Activated CD8-positive, alpha-beta memory T cell treated with anti-CD3 and anti-CD28 coated beads for 1 hour (primary cell): ENCODE measurements at places on chromosomes 4 and X.

DNA sequence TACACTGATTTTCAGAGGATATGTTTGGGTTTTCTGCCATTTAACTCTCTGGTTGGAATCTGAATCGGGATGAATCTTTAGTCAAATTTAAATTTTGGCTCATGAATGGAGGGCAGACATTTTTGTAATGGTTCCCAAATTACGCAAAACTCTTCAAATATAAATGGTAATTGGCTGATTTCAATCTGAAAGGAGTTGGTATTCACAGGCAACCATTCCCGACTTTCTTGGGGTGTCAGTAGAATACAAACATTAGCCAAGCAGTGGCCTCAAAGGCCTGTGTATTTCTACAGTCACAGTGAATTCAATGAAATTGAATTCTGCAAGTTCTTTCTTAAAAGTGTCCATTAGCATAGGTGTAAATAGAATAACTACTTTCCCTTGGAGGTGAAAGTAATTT, 668.8 kb upstream of the PRKX start:
- DNase-seq = no peak

DNA sequence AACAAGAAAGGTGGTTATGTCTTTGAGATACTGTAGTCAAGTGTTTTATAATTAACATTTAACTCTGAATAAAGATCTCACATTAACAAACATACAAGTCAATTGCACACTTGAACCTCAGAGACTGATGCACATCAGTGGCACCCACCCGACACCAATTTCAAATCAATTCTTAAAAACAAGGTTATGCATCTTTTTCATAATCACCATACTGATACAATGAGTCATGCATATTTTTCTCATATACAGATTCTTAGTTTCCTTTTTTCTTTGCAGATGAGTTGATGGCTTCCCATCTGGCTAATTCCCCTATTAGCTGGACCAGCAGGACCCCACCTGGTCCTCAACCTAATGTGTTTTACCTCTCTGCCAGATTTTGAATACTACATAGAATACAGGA, 136.2 kb upstream of the RPL34 start:
- no peak for DNase-seq

GRCh38 chrX:39678914-39679313, 418.8 kb downstream of the BCOR start:
- DNase-seq = no peak

- DNase-seq = no peak
These were observed 62.9 kb downstream of the LRP2BP start for GRCh38 chr4:185332575-185333464.

GRCh38 chrX:93591398-93591797, 82.0 kb downstream of the NAP1L3 start:
- DNase-seq = no peak

GRCh38 chrX:96433409-96434077, 251.1 kb upstream of the DIAPH2 start:
- DNase-seq = no peak

DNA sequence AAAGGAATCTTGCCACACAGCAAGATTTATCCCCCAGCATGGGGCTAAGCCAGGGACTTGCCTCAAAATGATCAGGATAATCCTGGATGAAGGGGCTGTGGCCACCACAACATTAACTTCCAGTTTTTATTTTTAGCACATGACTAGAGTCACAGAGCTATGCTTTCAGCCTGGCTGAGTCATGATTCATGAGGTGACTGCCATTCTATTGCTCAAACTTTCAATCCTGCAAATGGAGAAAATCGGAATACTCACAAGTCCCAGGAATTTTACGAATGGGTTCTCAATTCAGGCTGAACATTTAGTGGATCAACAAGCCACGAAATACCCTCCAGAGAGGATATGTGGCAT, 70.7 kb upstream of the HPGD start:
- DNase-seq = no peak

GRCh38 chrX:146604196-146604595, 205.4 kb upstream of the CXorf51B start:
- DNase-seq = no peak

- no peak for DNase-seq
These were observed 32.9 kb downstream of the TMEM150C start for GRCh38 chr4:82528868-82529267.
